Fibroblast of lung (primary cell): ENCODE measurements at places on chromosomes 7 and 10. TPM values are rescaled to one million over a fixed set of nuclear protein-coding genes. Genes with fewer than 3 reads are reported as not detected.

DNA sequence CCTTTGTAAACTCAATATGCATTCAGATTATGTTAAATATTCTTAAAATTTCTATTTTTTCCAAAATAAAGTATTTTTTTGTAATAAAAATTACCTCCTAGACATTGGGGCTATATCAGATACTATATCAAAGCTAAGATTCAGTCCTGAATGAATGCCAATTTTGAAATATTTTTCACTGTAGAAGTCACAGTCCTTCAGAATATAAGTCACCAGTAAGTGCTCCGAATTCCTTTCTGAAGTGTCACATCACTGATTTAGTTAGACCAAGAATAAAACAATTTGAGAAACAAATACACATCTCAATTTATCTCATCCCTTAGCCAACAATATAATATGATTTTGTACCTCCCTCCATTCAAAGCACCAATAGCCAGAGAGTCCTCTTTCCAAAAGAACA, 33.9 kb upstream of the GSAP start:
- DNase-seq, result peak; percentile 51
- H3K4me1 ChIP-seq, result peaks cover 8% of the 10 kb centered on the region
- H3K27ac ChIP-seq, result no peak overlapping the region
- no peaks in the 10 kb centered on the region for H3K36me3 ChIP-seq

DNA sequence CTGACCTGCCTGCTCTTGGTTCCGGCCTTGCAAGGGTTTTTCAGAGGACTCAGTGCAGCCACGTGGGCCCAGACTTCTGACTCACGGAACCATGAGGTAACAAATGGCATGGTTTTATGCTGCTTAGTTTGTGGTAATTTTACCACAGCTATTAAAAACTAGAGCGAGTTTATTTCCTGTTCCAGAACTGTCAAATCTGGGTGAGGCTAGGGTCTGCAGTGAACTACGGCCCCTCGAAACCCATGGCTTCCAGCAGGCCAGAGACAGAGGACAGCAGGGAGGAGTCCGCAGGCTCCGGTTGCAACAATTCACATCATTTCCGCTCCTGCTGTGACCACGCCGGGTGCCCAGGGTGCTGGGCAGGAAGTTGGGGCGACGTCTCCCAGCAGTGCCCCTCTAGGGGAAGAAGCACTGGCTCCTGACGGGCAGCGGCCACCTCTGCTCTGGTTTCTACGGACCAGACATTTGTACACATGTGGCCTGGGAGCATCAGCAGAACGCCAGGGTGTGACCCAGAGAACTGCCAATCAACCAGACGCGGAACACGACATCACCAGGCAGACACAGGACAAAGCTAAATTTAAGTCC, 74.8 kb downstream of the ADARB2 start:
- H3K36me3 ChIP-seq, result no peaks in the 10 kb centered on the region
- H3K4me3 ChIP-seq, result no peak overlapping the region
- H3K27ac ChIP-seq, result no peak overlapping the region
- H3K4me1 ChIP-seq, result no peaks in the 10 kb centered on the region

DNA sequence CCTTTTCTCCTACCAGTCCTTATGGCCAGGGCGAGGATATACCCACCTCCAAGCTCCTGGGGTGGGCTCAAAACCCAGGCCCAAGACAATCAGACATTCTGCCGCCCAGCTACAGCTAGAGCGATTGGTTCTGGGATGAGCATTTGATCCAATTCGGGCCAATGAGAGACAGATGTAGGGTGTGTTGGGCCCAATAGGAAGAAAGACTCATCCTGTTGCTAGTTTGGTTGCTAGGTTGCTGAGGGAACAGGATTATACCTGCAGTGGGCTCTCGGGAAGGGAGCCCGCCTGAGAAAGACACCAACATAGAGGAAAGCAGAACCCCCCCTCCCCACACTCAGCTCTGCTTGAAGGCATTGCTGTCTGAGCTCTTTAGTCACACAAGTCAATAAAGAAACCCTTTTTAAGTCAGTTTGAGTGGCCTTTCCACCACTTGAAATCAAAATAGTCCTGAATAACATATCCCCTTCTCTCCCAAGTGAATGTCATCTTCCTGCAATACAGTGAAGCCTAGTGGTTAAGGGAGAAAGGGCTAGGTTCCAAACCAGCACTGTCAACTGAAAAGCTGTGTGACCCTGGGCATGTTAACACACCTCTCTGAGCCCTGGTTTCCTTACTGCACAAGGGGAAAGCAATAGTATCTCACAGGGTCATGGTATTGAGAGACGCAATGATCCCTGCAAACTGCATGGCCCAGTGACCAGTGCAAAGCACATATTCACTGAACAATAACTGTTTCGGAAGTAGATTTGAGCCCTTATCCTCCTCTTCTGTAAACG, 21.8 kb downstream of the ITPRIP start:
- DNase-seq, result no peak
- peaks cover 39% of the 10 kb centered on the region for H3K4me1 ChIP-seq
- H3K36me3 ChIP-seq, result peaks cover 18% of the 10 kb centered on the region
- H3K27ac ChIP-seq, result peak overlapping the region; percentile 37

GRCh38 chr7:80488851-80489370, 23.0 kb downstream of the GNAT3 start:
- no peak overlapping the region for H3K4me3 ChIP-seq
- no peak overlapping the region for H3K27ac ChIP-seq
- H3K4me1 ChIP-seq, result no peaks in the 10 kb centered on the region
- H3K36me3 ChIP-seq, result no peaks in the 10 kb centered on the region

- H3K4me1 ChIP-seq, result peaks cover 13% of the 10 kb centered on the region
- no peaks in the 10 kb centered on the region for H3K27me3 ChIP-seq
- H3K27ac ChIP-seq, result no peak overlapping the region
- no peaks in the 10 kb centered on the region for H3K36me3 ChIP-seq
- DNase-seq, result no peak
- no peak overlapping the region for H3K4me3 ChIP-seq
Measured at GRCh38 chr10:4776234-4776638, 49.8 kb upstream of the AKR1E2 start.

GRCh38 chr10:33418301-33418700, 83.8 kb upstream of the NRP1 start:
- no peaks in the 10 kb centered on the region for H3K27me3 ChIP-seq
- peaks cover 9% of the 10 kb centered on the region for H3K4me1 ChIP-seq
- DNase-seq, result no peak
- no peak overlapping the region for H3K27ac ChIP-seq
- no peaks in the 10 kb centered on the region for H3K36me3 ChIP-seq

GRCh38 chr7:36408589-36408988, 18.9 kb downstream of the ANLN start:
- peaks cover 2% of the 10 kb centered on the region for H3K4me1 ChIP-seq
- H3K4me3 ChIP-seq, result no peak overlapping the region
- no peaks in the 10 kb centered on the region for H3K27me3 ChIP-seq
- H3K27ac ChIP-seq, result no peak overlapping the region
- no peak for DNase-seq

SLC18A3 gene
- total RNA-seq, result not detected in 2 replicates

GRID2IP gene
- not detected in 2 replicates for total RNA-seq

SPDYE9 gene
- not detected in 2 replicates for total RNA-seq
